Hematopoietic multipotent progenitor cell treated with erythropoietin and hydrocortisone succinate and interleukin-3 and kit ligand, for 17 days (in vitro differentiated cells): ENCODE measurements at places on chromosomes 1 and 21.

- DNase-seq, result no peak
These were observed 31.2 kb upstream of the USP24 start for GRCh38 chr1:55246331-55246730.

GRCh38 chr1:54940042-54940441 is 40.4 kb upstream of the TMEM61 start:
- DNase-seq, result no peak

- DNase-seq, result no peak
These were observed 19.9 kb upstream of the HMGCL start for GRCh38 chr1:23845163-23845562.

DNA sequence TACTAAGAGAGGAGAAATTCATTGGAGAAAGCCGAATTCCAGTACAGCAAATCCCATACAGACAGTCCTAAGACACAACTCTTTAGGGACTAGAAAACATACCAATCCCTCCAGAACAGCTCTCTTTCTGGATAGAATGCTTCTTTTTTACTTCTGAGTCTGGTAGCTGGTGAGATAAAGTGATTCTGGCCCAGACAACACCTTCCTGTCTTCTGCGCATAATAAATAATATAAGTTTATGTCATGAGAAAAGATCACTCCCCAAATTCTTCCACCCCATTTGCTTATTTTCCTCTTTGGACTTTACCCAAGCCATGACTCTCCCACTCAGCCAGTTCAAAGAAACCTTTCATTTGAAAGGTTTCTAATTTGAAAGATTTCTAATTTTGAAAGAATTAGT is 98.4 kb downstream of the EDEM3 start:
- no peak for DNase-seq

DNA sequence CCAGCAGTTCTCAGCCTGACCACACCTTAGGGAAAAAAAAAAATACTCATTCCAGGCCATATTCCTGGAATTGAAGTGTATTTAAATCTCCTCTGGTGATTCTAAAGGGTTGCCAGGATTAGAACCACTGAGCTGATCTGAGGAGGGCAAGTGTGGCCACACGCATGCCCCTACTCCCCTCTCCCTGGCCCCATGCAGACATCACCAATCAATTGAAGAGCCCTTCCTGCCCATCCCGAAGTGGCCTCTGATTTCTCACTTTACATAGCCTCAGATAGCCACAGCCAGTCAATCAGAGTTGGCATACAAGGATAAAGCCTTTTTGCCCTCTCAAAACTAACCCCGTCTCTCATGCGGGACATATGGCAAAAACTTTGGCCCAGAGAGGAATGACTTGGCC is 84.5 kb upstream of the TMEM51 start:
- DNase-seq, result no peak

GRCh38 chr1:211557894-211558625 is 20.9 kb downstream of the SLC30A1 start:
- no peak for DNase-seq

DNA sequence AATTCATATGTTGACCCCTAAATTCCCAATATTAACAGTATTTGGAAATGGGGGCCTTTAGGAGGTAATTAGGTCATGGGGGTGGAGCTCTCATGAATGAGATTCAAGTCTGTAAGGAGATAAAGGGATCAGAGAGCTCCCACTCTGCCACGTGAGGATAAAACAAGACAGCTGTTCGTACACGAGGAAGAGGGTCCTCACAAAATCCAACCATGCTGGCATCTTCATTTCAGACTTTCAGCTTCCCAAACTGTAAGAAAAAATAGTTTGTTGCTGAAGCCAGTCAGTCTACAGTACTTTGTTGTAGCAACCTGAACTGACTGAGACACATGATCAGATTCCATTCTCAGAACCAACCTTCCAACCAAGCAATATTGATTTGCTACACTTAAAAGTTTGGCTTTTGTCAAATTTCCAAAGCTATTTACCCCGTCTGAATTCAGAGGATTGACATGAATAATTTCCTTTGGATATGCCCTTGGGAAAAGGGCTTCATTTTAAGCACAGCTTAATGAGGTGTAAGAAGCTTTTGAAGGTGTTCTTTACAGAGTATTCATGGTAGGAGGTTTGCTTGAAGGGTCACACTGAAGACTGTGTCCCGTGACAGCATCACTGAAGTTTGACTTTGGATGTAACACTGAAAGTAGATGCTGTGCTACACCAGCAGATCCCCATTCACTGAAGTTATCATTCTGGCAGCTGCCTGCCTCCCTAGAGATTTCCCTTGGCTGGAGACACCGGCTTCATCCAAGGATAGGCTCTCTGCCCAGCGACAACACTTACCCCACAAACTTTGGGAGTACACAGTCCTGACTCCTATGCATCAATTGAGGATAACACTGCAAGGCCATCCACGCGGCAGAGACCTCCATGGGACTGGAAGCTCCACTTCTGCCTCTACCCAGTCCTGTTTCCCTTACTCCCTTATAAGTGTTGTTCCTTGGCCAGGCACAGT is 4.9 kb upstream of the OMA1 start:
- no peak for DNase-seq

- DNase-seq, result no peak
These were observed 79.5 kb downstream of the SLC66A1 start for GRCh38 chr1:19391596-19391981.

DNA sequence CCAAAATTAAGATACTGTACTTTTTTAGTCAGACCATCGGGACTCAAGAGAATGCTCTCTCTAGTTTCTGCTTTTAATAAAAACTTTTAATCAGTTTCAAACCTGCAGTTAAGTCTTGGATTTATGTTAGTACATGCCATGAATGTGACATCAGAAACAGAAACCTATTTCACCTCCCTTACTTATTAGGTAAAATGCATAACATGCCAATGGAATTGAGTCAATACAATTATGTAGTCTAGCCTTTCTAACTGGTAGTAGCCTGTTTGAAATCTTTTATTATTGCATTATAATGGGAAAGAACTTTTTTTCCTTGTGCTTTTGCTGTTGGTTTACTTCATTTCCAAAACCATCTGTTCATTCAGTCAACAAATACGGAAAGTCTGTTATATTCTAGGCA is 4.8 kb downstream of the PHACTR4 start:
- no peak for DNase-seq

GRCh38 chr21:29511096-29511495 is 212.4 kb downstream of the BACH1 start:
- no peak for DNase-seq

DNA sequence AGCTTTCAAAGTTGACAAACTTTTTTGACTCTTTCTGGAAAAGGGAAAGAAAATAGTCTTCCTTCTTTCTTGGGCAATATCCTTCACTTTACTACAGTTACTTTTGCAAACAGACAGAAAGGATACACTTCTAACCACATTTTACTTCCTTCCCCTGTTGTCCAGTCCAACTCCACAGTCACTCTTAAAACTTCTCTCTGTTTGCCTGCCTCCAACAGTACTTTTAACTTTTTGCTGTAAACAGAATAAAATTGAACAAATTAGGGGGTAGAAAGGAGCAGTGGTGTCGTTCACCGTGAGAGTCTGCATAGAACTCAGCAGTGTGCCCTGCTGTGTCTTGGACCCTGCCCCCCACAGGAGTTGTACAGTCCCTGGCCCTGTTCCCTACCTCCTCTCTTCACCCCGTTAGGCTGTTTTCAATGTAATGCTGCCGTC is 160.8 kb upstream of the SGIP1 start:
- DNase-seq, result no peak

DNA sequence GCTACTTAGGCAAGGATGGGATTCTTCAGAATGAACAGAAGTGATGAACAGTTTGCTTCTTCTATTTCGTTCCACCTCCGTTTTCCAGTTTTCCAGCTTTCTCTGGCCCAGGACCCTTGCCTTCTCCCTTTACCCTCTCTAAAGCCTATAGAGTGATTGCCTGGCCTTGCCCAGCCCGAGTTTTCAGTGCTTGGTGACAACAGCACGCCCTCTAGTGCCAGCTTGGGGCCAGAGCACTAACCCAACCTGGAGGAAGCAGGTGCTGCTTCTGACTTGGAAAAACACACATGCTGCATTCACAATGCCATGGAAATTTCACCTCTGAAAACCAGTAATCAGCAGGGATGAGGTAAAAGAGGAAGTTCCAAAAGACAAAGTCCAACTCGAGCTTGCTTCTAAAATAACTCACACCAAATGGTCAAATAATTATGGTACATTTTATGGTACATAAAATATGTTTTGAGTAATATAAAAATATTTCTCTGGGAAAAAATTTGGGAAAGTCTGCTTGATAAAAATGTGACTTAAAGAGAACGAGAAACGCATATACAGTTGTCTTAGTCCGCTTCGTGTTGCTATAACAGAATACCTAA is 26.1 kb downstream of the UBE2T start:
- DNase-seq, result peak; percentile 56

DNA sequence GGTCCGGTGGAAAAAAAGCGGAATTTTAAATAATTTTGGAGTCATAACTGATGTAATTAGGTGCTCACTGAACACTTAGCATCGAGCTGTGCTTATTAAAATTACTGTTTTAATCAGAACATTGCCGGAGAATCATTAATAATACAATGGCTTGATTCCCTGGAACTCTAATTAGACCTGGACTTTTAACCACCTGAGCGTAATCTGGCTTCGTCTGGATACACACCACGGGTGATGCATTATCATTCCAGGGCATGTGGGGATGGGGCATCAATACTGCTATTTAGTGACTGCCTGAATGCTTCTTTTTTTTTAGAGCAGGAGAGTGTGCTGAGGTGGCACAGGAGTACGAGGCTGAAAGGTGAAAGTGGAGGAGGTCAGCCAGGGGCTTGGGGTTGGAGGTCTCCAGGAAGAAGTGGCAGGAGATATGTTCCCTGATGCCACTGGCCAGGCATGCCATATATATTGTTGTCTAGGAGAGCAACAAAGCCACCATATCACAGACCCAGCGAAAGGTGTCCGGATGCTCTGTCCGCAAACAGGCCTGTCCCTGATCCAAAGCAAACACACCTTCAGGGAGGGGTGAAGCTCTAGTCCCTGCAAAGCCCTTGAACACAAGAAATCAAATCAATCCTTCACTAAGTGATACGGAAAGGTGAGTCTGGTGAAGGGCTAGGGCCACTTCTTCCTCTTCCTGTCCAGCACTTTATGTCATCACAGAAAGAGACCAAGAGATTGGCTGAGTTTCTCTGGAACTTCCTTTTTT is 125.2 kb downstream of the PLXNA2 start:
- DNase-seq, result no peak

GRCh38 chr1:6832531-6833188 is 47.4 kb downstream of the CAMTA1 start:
- DNase-seq, result no peak

- DNase-seq, result no peak
These were observed 41.5 kb upstream of the MRPS6 start for GRCh38 chr21:34031835-34032370.

DNA sequence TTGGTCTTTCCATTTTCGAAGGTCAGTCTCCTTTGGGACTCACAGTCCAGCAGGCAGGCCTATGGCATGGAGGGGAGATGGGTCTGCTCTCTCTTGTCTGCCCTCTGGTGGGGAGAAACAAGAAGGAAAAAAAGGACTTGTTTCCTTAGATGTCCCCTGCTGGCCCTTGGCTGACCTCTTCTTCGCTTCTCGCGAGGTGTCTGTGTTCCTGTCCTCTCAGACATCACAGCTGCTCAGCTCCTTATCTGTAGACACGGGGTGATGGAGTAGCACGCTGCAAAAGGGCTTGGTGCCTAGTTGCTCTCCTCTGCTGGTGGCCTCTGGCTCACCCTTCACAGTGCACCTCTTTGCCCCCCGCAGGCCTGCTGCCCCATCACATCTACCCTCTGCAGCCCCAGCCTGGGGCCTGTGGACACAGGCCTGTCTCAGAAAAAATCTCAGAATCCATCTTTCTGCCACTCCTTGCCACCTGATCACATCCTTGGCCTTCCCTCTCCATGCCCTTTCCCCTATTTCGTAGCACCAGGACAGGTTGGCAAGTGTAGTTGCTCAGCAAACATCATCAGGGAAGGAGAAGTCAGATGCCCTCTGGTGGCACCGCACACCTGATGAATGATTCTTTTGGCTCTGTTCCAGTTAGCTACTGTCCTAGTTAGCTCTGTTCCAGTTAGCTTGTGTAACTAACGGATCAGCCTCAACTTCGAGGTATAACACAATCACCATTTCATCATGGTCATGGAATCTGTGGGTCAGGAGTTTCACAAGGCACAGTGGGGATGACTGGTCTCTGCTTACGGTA is 18.7 kb upstream of the AK2 start:
- DNase-seq, result peak; percentile 58

DNA sequence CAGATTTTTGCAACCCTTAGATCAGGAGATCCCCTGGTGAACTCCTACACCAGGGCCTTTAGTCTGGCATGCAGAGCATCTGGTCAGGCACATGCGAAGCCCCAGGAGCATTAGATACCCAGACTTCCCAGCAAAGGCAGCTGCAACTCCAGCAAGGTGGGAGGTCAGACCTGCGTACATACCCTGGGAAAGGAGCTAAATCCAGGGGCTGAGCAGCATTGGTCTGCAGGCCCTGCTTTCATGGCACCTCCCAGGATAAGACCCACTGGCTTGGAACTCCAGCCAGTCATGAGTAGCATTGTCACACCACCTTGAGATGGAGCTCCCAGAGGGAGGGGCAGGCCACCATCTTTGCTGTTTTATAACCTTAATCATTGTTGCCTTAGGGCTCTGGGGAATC is 92.3 kb downstream of the KCNT2 start:
- DNase-seq, result no peak

- DNase-seq, result no peak
These were observed 84.2 kb upstream of the DPH5 start for GRCh38 chr1:101109791-101110190.

DNA sequence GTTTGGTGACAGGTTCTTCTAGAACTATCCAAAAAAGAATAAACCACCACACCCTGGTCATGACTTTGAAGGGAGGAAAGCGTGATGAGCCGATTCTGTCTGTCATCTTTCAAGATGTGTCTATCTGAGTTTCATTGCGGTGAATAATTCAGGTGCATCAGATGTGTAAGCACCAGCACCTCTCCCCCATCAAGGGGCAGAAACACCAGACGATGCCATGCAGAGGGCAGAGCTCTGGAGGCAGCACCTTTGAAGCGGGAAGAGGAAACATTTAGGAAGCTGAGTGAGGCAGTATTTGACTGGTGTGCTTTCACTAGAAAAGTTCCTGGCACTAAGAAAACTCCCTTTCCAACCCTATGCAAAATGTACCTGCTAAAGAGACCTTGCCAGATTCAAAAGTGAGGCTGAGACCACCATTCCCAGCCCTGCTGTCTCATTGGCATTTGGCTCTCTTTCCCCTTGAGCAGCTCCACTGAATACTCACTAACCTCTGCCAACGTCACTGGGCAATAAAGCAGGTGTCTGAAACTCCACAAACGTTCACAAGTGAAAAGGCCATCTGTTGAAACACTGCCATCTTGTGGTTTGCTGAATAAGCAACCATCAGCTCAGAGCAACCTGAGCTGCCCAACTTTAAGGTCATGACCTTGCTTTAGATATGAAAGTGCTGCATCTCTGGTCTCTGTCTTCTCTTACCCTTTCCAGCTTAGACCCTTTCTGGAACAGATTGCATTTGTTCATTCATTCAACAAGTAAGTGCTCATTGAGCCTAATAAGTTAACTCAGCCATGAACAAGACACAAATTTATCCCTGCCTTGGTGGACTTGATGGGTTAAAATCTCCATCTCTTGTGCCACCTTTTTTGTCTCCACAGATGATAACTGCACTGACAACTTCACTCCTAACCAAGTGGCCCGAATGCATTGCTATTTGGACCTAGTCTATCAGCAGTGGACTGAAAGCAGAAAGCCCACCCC is 228.6 kb downstream of the PAPPA2 start:
- DNase-seq, result peak; percentile 10

- no peak for DNase-seq
These were observed 107.2 kb upstream of the WNT4 start for GRCh38 chr1:22249928-22250680.

GRCh38 chr1:242017580-242018233 is 18.8 kb upstream of the MAP1LC3C start:
- peak; percentile 12 for DNase-seq

- no peak for DNase-seq
These were observed 150.1 kb upstream of the FGGY start for GRCh38 chr1:59146651-59147358.
